ENCODE measurements at places on chromosomes 6 and 20. TPM values are rescaled to one million over a fixed set of nuclear protein-coding genes. Genes with fewer than 3 reads are reported as not detected.

GRCh38 chr6:85186546-85187175 lies 263.2 kb upstream of the NT5E start:
- DNase-seq, result peak; percentile 60

GRCh38 chr20:38714308-38714707 lies 10.0 kb upstream of the SLC32A1 start:
- no peak for DNase-seq

- peak; percentile 84 for DNase-seq
Observed at GRCh38 chr6:82878812-82879211, 186.8 kb downstream of the UBE3D start.

DNA sequence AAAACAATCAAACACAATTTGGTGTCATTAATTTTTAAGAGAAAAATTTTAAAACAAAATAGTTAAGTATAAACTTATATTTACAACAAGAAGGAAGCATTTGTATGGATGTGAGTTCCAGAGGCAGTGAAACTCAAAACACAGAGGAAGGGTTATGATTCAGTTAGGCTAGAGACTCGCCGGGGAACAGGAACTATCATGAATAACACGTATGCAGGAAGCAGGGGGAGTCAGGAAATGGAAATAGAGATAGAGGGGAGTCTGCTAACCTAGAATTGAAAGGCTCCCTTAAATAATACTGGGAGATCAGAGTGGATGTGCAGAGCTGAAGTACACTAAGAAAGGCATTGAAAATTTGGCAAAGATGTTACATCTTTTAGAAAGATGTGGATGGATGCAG lies 14.2 kb upstream of the HLA-DRB1 start:
- DNase-seq, result no peak

The SEC63 gene
- total RNA-seq, result 16.7 TPM

The EMILIN3 gene
- not detected for total RNA-seq

Data from SJSA1 (cell line).